Stimulated activated CD8-positive, alpha-beta memory T cell treated with anti-CD3 and anti-CD28 coated beads, Interleukin-7, amount 100 ng/mL, for 4 hours (primary cell): ENCODE measurements at places on chromosomes 1 and 21.

DNA sequence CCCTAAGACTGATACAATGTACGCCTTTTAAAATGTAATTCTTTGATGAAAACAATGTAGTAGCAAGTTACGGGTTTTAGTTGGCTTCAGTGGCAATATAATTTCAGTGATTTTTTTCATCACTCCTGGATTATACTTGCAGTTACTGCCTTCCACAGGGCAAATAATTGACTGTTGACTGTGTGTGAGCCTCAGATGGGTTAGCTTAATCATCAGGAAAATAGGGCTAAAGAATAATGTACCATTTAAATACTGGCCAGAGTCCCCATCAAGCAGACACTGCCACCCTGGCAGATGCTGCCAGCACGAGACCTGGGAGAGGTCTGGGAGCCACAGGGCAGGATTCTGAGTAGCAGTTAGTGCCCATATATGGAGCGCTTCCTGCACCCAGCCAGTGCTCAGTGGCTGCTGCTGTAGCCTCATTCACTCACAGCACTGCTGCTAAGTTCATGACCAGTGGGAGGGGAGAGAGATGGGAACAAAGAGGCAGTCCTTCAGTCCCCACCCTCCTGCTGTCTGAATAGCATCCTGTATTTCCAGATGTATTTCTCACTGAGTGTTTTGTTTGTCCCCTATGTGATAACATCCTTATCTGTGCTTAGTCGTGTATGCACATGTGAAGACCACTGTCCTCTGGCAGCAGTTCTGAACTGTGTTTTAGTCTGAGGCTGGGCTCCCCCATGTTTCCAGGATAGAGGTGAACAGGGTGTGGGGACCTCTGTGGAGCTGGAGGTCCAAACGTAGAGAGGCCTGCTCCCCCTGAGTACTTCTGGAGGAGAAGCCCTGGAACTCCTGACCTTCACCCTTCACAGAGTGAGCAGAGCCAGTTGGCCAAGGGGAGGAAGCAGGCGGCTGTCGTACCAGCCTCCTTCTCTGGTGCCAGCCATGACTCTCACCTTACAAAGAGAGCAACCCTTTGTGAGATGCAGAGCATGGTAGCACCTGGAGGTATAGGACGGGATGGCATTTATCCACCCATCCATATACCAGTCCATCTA, 80.4 kb downstream of the ADARB1 start:
- no peak for DNase-seq

GRCh38 chr1:150309758-150310508, 11.4 kb upstream of the PRPF3 start:
- no peak for DNase-seq

GRCh38 chr1:226697929-226698544, 41.0 kb downstream of the ITPKB start:
- no peak for DNase-seq

GRCh38 chr1:53416269-53416813, 42.9 kb upstream of the DMRTB1 start:
- DNase-seq = no peak

DNA sequence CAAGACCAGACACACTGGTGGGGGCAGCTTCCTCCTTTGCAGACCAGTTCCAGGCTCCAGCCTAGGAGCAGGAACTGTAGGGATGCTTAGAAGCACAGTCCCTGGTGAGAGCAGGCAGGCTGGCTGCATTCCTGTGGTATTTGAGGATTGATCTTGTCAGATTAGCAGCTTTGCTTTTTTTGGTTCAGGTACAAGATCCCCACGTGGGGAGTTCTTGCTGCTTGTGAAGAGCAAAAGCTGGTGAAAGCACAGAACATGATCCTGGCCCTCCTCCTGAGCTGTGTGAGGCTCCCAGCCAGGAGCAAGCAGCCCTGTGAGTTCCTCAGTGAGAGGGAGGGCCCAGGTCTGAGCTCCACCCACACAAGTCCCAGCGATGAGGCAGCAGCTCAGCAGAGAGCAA, 75.3 kb upstream of the ARTN start:
- no peak for DNase-seq

DNA sequence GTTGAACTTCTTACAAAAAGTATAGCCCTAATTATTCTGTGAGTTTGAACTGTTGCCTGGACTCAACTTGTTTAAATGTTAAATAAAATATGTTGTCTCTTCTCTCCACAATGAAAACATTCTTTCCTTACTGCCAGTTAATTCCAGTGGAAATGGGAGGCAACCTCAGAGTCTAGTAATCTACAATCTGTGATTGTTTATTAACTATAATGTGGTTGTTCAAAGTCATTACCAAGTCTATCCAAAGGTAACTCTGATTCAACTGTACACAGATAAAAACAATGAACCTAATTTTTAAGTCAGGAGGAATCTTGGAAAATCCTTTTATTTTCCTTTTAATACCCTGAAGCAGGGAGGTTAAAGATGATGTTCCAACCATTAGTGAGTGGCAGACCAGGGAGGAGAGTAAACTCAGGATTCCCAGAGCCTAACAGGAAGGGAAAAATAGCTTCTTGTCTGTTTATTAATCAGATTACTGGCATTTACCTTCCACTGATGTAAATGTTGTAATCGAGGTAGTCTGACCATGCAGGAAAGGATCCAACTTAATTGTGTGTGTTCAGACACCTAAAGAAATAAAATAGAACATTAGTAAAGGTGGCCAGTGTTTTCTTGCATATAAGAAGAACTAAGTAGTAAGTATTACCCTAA, 57.1 kb upstream of the TBX15 start:
- no peak for DNase-seq

DNA sequence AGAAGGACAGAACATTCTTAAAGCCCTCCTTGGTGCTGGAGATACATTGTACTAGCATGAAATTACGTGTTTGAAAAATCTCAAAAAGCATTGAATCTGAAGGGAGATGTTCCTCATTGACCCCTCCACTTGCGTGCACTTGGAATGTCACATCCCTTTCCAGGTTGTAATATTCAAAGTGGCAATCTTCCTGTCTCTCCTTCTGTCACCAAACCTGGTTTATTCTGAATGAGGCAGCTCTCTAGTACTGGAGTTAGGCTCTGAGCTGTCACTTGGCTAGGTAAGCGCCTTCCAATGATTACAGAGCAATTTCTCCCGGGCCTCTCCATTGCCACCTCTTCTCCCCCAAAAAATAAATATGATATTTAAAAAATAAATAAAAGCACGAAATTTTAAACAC, 855 bp downstream of the DSCAM start:
- no peak for DNase-seq

DNA sequence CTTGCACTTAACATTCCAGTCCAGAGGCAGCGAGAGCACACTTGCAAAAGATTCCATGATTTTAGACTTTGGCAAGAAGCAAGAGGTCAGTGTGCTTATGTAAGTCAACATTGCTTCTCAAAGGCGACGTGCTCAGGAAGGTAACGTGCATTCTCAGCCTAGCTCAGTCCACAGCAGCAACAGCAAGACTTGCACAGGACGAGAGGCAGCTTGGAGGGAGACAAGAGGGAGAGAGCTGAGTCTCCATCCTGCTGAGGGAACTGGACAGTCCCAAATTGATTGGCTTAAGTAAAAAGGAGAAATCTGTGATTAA, 56.5 kb downstream of the PTP4A2 start:
- DNase-seq = no peak

- DNase-seq = no peak
These were observed 18.7 kb downstream of the TFF3 start for GRCh38 chr21:42296501-42296900.

DNA sequence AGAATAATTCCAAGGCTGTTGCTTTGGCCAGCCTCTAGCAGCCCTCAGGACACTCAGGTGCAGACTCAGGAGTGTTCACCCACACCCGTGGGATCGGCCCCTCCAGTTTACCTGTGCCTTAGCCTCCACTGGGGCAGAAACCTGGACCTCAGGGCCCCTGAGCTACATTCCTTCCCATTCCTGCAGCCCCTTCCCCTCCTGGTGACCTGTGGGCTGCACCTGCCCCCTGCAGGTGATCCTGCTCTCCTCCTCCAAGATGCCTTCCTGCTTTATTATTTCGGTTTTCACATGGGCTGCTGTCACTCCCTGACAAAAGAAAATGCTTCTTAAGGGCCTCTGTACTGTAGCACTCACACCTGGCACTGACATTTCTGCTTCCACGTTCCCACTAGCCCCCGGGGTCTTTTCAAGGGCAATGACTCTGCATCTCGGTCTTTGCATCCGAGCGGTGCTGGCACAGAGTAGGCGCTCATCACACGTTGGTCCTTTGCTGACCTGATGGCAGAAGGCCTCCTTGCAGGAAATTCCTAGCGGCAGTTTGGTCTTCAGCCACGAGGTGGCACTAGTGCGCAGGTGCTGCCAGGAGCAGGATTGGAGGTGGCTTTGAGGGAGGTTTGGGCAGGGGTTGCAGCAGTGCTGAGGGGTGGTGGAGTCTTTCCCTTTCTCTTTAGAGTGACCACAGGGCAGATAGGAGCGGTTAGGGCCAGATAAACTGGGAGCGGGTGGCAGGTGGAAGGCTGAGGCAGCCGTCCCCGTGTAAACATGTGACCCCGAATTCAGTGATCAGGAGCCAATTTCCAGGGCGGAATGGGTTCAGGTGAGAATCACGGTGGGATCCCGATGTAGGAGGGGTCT, 25.3 kb upstream of the ETV3 start:
- peak; percentile 45 for DNase-seq

GRCh38 chr1:4736254-4736653, 81.8 kb downstream of the AJAP1 start:
- no peak for DNase-seq

GRCh38 chr21:38922474-38923235, 116.9 kb downstream of the ETS2 start:
- DNase-seq = no peak

- no peak for DNase-seq
These were observed 17.7 kb upstream of the KDM4A start for GRCh38 chr1:43632135-43632670.

GRCh38 chr1:109980324-109981003, 4.1 kb upstream of the AHCYL1 start:
- no peak for DNase-seq

DNA sequence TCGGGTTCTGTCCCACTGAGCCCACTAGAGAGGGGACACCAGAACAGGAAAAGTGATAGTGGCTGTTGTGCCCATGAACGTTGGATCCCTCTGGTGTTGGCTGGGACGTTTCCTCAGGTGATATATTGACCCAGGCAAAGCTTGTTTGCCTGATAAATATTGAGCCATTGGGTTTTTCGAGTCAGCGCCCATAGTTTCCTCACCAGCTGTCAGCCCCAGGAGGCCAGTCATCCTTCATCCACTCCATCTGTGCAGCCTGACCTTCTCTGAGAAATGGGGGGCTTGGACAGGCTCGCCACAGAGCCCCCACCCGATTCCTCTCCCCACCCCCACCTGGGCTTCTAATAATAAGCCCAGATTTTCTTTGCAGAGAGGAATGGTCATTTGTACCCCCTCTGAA, 13.3 kb downstream of the DISP3 start:
- DNase-seq = no peak

DNA sequence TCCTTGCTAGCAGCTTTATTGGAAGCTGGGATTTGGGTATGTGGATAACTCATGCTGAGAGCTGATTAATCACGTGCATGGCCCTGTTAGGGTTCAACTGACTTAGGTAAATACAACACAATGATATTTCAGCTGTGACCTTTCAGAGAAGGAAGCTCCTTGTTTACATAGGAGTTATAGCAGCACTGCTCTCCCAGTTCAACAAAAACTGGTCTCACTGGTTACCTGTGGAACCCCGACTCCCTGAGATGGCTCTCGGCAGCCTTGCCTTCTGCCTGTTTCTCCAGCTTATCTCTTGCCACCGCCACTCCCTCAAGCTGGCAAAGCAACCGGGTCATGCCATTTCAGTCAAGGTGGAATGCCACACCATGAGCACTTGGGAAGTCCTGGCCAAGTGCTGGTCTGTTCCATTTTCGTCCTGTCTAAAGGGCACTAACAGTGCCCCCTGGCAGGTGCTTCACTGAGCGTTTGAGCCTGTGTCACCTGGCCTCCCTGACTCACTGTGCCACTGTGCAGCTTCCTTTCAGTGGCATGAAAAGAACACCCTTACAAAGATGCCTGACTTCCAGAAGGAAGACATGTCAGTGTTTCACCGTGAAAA, 31.6 kb downstream of the DOP1B start:
- DNase-seq = no peak

DNA sequence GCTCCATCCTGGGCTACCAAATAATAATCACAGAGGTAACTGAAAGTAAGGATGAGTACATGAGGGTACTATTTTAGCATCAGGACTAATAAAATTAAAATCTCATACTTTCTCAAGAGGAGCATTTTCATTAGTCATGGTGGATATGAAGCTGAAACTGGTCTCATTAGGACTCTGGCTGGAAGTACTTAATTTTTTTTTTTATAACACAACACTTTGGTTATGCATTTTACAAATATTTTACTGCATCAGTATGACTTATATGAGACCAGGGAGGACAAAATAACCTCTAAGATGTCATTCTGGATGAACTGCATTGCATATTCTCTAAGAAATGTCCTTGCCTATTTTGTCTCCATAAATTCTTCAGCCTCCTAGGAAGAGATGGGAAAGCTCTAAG, 290.9 kb downstream of the HLX start:
- DNase-seq = no peak

DNA sequence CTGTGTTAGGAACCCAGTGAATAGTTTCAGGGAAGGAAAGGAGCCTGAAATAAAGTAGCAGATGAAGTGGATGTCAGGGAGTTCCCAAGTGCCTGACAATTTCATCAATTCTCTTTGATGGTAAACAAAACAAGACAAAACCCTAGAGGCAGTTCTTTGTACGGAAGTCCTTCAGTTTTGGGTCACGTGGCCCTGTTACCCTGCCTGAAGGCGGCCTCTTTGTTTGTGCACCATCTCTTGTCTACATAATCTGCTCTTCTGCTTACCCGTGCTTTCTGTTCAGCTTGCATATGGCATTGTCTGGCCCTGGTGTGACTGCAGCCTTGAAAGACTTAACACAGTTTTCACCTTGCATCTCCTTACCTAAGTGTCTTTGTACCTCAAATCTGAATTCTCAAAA, 166.7 kb upstream of the DUSP10 start:
- DNase-seq = no peak

DNA sequence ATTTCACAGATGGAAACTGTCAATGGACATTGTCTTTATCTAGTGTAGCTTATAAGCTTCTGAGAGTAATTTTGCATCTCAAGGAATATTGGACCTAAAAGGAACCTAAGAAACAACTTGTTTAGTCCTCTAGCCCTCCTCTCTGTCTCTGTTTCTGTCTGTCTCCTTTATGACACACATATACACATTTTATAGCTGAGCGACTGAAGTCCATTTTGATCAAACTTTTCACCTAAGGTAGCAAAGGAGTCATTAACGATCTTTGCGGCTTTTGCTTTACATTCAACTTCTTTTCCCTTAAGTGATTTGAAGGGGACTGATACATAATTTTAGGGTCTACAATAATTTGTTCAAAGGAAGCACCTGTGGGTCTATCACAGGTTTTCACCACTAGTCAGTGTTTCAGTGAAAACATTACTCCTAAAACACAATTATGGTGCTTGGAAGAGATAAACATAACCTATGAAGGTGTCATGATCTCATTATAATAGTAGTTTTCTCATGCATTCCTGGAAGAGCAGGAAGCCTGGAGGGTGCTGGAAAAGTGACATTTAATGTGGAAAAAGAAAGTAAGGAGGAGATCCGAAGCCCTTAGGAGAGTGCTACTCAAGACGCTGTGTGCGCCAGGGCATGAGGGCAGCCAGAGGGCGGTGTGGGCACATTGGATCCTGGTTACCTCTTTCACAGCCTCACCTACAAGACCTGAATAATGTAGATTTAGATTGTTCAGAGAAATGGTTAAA, 248.6 kb downstream of the DNM3 start:
- DNase-seq = peak; percentile 33

- DNase-seq = no peak
These were observed 46.6 kb downstream of the TTC3 start for GRCh38 chr21:37119421-37120218.

GRCh38 chr1:77592906-77593305, 89.6 kb downstream of the ZZZ3 start:
- DNase-seq = no peak

- no peak for DNase-seq
These were observed 12.4 kb upstream of the PAPPA2 start for GRCh38 chr1:176450526-176450925.
